Activated CD4-positive, alpha-beta T cell treated with anti-CD3 and anti-CD28 coated beads, Interleukin-10, Interleukin-2, amounts not matched to agents 100 ng/mL and 50 ng/mL, durations not matched to agents 16 hours and 8 hours (primary cell): ENCODE measurements at places on chromosomes 7 and 10.

DNA sequence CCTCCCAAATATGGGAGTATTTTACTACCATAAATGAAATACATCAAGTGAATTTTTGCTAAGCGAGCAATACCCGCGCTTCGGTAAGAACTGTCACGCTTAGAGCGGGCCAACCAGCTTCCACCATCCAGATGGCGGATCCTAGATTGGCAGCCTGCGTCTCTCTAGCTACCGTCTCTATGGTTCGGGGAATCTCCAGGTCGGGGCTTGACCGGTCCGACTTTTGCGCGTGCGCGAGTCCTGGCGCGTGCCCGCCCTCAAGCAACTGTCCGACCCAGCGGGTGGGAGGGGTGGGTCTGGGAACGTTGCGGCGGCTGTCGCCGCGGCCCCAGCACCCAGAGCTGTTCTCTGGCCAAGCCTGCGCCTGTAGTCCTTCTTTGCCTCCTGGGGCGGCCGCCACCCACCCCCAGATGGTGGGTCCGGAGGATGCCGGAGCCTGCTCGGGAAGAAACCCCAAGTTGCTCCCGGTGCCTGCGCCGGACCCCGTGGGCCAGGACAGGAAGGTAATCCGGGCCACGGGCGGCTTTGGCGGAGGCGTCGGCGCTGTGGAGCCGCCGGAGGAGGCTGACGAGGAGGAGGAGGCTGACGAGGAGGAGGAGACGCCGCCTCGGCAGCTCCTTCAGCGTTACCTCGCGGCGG lies at the start of gene TBC1D12:
TBC1D12 (plus strand) TSS at position 338 of the 639 bp plus-strand sequence; CDS start at position 411, 73 bp downstream.
- peak; percentile 68 for DNase-seq

- no peak for DNase-seq
These were observed 271.2 kb downstream of the ARHGAP12 start for GRCh38 chr10:31657434-31657872.

DNA sequence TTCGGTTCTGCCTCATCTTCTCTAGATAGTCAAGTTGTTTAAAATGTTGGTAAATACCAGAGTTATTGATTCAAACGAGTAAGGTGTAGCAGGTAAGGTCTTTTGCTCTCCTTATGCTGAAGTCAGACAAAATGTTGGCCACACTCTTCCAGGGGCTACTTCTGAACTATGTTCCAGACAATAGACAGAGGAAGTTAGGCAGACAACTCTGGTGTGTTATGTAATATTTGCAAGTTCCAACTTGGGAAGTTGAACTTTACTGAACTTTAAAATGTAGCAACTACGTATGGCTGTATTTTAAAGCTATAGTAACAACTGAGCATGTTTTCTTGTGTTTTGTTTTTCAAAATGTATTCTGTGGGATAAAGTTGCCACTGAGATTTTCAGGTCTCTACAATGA lies 125.7 kb upstream of the NEBL start:
- no peak for DNase-seq

DNA sequence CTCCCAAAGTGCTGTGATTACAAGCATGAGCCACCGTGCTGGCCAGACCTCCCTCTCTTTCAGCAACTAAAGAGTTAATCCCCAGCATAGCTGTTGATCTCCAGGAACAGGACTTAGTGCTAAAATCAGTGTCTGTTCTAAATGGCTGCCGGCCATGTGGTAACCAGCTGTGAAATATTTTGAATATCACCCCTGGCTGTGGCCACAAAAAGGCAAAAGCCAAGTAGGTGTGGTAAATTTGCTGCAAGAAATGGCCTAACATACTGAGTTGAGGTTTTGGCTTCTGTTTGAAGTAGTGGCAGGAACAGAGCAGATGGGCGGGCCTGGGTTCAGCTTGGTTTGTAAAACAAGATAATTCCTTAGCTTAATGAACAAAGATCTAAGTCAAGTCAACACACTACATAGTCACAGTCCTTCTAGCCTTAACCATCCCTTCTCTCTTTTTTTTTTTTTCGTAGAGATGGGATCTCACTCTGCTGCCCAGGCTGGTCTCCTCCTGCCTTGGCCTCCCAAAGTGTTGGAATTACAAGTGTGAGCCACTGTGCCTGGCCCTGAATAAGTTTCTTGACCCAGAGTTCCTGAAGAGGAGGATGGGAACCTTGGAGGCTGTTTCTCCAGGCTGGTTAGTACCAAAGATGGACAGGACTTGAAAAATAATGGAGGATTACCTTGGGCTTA lies 22.7 kb upstream of the AGFG2 start:
- peak; percentile 48 for DNase-seq

DNA sequence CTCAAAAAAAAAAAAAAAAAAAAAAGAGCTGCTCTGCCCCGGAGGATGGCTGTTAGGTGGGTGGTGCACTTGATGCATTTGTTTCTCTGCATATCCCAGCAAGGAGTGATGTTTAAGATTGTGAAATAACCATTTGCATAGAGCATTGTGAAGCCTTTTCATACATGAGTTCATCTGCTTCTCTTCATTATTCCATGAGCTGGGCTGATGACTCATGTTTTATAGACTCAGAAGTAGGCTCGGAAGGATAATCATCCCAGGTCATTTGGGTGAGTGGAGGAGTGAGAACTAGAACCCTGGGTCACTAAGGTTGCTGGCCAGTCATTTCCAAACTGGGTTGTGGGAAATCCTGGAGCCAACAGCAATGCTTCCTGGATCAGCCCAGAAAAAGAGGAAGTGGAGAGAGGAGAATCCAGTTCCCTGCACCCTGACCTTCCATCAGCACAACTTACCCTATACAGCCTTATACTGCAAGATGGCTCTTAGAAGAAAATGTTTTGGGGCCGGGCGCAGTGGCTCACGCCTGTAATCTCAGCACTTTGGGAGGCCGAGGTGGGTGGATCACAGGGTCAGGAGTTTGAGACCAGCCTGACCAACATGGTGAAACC lies 45.3 kb downstream of the TACC2 start:
- DNase-seq = no peak

- peak; percentile 21 for DNase-seq
These were observed 1.5 kb downstream of the BZW2 start for GRCh38 chr7:16647435-16647960.

DNA sequence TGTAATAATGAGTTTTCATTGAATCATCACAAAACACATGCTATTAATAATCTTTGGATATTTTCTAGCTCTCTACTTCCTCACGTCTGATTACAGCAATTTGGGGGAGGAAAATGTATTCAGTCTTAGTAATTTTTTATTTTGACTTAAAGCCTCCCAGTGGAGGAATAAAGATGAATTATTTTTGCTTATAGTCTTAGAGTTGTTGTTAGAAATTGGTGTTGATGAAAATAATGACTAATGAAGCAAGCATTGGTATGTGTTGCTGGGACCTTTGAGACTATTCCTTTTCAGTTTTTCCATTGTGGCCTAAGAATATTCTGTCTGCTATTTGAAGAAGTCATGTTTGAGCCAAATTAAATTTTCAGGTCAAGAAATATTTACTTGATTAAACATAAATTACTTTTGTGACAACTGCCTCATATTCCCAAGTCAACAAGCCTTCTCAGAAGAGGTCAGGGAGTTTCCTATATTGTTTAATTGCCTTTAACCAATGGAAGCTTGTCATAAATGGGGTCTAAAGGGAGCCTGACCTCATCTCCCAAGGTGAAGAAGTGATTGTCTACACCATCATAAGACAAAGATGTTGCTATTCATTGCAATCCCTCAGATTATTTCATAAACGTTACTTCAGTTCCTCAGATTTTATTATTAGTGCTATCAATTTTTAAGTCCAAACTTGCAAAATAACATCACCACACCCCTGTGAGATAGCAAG lies 90.0 kb downstream of the ST7 start:
- no peak for DNase-seq

DNA sequence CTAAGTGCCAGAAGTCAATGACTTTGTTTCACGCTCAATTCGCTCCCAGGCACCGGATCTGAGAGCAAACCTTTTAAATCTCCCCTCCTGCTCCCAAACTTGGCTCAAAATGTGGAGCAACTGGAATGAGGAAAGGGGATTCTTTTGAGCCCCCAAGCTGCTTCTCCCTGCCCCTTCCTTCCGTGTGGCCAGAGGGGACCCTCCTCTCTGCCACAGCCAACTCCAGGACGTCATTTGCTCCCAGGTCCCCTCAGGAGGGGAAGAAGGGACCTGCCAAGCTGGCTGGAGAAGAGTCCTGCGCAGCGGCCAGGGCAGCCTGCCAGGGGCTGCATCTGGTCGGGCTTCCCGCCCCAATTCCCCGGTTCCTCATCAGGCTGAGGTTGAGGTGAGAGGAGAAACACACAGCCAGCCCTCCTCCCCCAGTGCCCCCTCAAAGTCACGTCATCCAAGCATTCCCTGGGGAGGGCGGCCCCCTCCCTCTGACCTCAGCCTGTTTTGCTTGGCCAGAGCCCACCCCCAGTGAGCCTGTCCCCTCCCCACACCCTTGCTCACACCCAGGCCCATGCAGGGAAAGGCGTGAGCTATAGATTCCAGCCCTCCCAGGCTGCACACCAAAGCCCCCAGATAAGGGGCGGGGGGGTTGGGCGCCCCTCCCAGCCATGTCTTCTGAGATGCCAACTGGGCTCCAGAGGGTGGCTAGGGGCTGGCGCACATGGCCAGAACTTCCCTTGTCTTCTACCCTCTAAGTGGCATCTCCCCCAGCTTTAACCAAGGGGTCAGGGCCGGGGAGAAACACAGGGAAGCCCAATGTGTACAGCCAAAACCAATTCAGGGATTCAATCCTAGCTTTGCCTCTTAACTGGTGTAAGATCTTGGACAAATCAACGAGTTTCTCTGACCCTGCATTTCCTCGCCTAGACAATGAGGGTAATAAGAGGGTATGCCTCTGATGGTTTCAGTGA lies 35.0 kb downstream of the SH3PXD2A start:
- no peak for DNase-seq

GRCh38 chr10:48839809-48840679 lies 99.6 kb downstream of the LRRC18 start:
- DNase-seq = no peak

GRCh38 chr10:133475821-133476640 lies 22.3 kb downstream of the SCART1 start:
- peak; percentile 41 for DNase-seq

DNA sequence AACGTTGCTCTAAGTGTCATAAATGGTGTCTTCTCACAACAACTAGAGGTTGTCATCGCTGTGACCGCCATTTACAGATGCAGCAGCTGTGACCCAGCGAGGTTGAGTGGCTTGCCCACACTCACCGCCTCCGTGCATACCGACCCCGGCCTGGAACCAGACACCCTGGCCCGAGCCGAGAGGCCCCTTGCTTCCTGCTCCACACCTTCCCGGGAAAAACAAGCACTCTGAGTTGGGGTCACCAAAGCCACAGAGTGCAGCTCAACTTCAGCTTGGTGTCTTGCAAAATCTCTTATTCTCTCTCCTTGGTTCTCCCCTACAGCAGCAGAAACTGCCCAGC lies 115.7 kb upstream of the PPP2R2D start:
- no peak for DNase-seq

DNA sequence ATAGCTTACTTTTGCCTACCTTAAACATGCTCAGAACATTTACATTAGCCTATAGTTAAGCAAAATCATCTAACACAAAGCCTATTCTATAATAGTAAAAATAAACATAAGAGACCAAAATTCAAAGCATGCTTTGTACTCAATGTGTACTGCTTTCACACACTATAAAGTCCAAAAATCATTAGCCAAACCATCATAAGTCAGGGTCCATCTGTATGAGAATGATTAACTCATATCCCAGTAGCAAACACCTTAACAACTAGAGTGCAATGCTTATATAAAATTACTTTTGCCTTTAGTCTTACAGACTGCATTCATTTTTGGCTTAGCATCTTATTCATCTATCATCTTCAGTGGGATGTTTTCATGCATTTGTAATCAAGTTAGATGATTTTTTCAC lies 49.4 kb upstream of the VWC2 start:
- DNase-seq = no peak

DNA sequence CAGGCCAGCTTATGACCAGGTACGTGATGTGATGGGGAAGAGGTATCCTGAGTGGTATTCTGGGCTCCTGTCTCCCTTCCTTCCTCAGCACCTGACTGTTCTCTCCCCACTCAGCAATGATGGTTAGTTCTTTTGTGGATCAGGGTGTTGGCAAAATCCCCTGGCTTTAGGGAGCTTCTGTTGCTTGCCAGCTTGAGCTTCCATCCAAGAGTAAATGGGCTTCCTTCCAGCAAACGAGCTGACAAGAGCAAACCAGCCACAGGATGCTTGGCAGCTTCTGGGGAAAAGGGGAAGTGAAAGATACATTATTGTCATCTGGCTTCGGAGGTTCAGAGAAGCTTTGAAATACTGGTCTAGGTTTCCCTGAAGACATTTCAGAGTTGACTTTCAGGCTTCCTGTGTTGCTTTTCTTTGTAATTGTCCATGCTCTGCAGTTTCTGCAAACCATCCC lies 5.2 kb downstream of the DUSP5 start:
- peak; percentile 79 for DNase-seq

GRCh38 chr10:43606323-43607198 lies at the start of gene ZNF485:
TSS of gene ZNF485 (plus strand) at chr10:43606438. CDS start at chr10:43607051, 613 bp downstream.
- DNase-seq = peak; percentile 73

DNA sequence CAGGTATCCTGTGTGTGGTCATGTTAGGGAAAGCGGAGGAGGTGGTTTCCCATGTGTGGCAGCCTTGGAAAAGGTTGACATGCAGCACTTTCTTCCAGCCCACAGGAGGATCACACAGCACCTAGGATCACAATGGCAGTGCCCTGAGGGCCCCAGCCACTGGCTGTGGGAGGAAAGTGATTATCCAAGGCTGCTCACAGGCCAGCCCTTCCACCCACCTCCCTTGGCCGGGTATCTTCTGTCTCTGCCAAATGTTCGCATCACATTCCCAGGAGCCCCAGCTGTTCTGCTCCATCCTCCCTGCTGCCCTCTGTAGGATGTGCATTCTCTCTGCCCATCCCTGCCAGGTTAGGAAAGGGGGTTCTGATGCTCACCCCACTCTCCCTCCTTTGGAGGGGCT lies 2.5 kb upstream of the MLXIPL start:
- no peak for DNase-seq

DNA sequence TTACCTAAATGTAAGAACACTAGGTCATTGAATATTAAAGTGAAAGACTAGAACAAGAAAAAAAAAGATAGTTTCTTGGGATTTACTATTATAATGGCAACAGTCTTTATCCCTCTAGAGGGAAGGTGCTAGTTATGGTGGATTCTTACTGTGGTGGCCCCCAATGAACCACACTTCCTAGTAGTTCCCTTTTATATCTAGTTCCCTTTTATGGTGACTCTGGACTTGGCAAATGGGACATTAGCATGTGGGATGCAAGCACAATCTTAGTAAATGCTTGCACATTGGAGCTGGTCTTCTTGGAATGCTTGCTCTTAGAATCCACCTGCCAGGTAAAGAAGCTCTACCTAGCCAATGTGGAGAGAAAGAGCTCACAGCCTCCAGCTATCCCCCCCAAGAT lies 430.2 kb downstream of the LRMDA start:
- no peak for DNase-seq

DNA sequence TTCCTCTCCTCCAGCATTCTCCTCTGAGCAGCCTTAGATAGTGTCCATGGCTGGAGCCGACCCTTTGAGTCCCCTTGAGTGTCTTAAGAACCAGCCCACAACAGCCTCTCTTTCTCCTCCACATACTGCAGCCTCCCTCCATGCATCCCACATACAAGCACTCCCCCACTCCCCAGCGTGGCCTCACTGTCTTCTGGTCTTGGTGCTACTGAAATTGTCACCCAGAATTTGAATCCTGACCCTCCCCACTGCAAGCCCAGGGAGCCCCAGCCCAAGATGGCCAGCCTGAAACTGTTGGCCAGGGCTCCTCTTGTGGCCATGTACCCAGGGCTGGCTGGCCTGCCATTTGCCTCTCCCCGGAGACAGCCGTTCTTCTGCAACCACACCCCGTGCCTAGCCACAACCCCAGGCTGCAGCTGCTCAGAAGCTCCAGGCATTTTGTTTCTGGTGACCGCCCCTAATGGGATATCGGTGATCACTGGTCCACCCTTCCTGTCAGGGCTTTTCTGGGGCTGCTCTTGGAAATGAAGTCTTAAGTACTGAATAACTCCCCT lies 18.8 kb upstream of the SH2D4B start:
- DNase-seq = no peak

- peak; percentile 85 for DNase-seq
These were observed 350.2 kb downstream of the GATA3 start for GRCh38 chr10:8404721-8405120.
